ENCODE measurements at places on chromosomes 2 and 18. TPM values are rescaled to one million over a fixed set of nuclear protein-coding genes. Genes with fewer than 3 reads are reported as not detected.

DNA sequence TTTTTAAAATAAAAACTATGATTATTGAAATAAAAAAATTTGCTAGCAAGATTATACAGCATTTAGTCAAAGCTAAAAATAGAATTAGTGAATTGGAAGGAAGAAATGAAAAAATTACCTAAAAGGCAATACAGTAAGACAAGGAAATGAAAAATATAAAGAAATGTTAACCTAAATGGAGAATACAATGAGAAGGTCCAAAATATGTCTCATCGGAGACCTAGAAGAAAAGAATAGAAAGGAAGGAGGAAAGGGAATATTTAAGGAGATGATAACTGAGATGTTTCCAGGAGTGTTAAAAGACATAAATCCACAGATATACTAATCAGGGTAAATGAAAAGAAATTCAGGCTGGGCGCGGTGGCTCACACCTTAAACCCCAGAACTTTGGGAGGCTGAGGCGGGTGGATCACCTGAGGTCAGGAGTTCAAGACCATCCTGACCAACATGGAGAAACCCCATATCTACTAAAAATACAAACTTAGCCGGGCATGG is 78.9 kb downstream of the AFF3 start:
- DNase-seq, result no peak

The PCARE gene
- not detected for total RNA-seq

The MERTK gene
- total RNA-seq, result 0.10 TPM

DNA sequence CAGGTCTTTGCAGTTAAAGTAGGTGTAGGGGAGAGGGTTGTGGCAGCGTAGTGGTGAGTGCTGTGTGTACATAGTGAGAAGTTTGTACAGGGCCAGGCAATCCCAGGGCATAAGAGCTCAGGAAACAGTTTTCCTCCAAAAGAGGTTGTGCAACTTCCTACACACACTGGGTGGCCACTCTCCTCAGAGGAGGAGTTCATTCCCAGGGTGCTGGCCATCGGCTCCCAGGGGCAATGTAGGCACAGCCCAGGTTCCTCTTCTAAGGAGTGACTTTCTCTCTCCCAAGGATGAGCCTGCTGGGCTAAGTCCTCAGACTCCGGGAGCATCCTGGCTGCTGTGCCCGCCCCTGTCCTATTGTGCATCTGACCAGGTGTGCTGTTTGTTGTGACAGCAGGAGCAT is 3.0 kb downstream of the ACOXL start:
- DNase-seq, result no peak

GRCh38 chr2:216769626-216770025 is 74.3 kb upstream of the IGFBP5 start:
- no peak for DNase-seq

- DNase-seq, result peak; percentile 17
Measured at GRCh38 chr18:54607213-54608027, 16.4 kb downstream of the DYNAP start.

The TTN gene
- total RNA-seq, result 0.02 TPM

DNA sequence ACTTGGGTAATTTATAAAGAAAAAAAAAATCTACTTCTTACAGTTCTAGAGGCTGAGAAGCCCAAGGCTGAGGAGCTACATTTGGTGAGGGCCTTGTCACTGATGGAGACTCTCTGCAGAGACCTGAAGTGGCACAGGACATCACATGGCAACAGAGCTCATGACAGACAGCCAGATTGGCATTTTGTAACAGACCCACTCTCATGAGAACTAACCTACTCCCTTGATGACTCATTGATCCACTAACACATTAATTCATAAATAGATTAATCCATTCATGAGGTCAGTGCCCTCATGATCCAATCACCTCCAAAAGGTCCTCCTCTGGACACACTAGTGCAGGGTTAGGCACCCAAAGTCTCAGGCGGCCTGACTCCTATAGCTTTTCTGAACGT is 318.4 kb downstream of the GULP1 start:
- DNase-seq, result no peak

DNA sequence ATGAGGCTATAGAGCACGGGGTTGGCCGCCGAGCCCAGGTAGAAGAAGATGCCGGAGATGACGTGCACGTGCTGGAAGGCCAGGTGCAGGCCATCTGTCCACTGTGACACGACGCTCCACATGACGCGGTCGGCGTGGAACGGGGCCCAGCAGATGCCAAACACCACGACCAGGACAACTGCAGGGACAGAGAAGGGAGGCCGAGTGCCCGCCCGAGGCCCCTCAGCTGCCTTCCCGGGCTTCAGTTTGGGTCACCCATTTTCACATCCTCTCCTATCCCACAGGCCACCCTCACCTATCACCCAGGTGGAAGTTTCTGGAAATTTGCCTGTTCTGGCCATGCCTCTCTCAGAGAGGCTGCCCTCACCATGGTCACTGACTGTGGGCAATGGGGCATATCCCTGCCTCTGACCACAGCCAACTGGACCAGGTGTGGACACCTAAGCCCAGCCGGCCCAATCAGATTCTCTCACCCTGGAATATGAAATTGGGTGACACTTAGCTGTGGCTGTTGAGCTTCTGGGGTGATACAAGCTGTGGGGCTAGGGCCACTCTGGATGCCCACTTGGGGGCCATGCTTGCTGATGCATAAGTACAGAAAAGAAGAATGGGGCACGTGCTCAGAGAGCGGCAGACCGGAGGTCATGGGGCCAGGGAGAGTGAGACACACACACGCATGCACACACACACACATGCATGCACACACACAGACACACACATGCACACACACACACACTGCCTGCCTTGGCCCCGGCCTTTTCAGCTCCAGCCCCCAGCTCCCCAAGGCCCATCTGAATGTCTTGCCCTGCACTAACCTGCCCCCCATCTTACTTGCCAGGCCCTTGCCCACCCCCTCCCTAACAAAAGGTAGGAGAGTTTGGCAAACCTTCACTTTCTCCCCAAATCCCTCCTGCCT is 4.7 kb downstream of the NMUR1 start:
- no peak for DNase-seq

DNA sequence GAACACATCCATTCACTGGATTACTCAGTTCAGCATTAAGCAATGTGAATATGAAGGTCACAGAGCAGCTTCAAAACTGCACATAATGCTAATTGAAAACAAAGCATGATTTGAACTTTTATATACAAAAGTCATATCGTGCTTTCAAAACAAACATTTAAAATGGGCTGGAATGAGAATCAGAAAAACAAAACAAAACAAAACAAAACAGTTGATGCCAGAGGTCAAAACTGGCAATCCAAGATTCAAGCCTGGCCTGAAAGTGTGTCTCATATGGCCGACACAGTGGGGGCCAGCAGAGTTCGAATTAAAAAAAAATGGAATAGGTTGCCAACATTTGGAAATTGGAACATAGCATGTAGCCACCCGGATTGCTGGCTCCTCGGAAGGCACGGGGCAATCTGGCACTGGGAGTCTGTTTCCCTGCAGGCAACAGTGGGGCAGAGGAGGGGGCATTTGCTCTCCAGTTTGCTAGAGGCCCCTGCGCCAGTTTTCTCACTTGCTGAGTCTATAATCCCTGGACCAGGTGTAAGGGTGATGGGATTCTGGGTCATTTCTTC is 294.4 kb downstream of the ZNF521 start:
- no peak for DNase-seq

The CNTNAP5 gene
- not detected for total RNA-seq

DNA sequence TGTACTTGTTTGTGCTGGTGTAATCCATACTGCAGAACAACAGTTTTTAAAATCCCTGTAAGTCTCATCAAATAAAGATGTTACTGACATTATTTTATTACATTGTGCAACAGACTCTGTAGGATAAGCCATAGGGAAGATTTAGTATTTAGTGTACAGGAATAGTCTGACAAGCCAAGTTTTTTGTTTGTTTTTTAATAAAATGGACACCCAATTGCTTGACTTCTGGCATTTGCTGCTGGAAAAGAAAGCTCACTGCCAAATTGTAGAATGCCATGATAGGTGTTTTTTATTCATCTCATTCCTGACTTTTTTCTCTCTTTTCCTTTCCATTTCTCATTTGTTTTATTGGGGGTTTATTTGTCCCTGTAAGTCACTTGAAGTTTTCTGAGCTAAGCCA is 38.1 kb downstream of the SMARCAL1 start:
- no peak for DNase-seq

DNA sequence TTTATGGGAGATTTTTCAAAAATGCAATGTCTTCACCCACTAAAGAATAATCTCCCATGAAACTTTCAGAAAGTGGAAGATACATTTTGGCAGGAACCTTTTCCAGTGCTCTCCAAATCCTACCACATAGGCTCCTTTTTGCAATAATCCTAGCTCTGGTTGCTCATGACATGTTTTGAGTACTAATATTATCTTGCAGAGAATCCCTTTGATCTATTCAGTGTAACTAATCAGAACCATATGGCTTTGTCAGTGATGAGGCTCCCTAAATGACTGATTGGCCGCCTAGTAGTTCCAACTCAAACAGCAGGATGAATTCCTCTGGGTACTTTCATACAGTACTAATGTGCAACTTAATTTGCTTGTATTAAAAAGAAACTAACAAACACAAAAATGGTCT is 544.0 kb upstream of the FAM98A start:
- DNase-seq, result no peak
